ENCODE measurements at places on chromosomes 1 and 21.

DNA sequence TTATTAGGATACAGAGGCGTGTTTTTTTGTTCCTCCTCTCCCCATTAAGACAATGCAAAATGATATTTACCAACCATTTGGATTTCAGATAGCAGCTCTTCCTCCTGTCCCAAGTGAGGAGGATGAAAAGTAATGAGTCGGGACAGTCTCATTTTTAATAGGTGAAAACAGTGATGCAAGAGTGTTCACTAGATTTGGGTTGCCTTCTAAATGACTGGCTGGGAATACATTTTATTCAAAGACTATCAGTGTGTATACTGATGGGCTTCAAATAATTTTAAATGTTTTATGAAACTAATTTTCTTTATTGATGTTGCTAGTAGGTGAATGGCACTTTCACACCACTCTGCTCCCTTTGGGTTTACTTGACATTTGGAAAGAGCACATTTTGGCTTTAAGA is 2.1 kb downstream of the RCOR3 start:
- DNase-seq = no peak

DNA sequence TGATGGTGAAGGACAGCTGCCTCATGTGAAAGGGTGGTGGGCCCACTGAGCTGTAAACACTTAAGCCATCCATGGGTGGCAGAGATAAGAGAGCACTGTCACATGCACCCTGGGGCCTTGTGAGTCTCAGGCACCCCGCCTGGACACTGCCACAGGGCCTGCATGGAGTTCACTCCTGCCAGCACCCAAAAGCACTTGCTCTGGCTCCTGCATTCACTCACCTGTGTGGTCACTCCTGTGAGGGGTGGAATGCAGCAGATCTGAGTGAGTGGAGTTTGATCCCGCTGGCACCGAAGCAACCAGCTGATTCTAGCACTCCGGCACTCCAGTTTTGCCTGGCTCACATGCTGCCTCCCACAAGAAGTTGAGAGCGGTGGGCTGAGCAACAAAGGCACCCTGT is 1142.1 kb upstream of the PRMT6 start:
- DNase-seq = no peak

- no peak for DNase-seq
These were observed 99.8 kb upstream of the HOOK1 start for GRCh38 chr1:59714966-59715365.

DNA sequence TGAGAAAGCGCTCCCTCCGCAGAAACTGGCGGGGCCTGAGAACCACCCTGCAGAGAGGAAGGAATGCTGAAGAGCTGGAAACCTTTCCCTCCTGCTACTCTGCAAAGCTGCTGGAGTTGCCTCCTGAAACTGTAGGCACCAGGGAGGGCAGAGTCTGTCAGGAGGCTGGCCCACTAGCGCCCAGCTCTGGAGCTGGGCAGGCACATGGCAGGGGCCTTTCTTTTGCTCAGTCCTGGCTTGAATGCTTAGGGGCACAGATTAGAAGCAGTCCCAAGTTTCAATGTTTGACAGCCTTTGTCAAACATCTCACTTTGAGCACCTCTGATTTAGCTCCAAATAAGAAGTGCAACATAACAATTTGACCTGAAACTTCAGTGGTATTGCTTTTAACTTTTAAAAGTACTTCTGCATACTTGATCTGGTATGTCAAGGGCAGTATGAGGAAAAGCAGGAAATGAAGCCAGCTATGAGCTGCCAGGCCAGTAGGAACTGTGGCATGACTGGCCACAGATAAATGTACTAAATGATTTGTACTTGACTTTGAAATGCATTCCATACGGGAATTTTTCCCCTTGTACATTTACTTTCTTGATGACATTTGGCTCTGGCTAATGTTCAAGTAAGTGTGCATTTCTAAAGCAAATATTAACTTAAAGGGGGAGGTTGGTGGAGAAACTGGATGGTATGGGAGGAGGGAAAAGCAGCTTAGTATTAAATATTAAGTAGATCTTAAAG is 7.2 kb downstream of the C1orf116 start:
- DNase-seq = no peak

GRCh38 chr1:223133306-223133823 is 9.7 kb downstream of the TLR5 start:
- no peak for DNase-seq

- no peak for DNase-seq
These were observed 40.1 kb downstream of the TRAPPC10 start for GRCh38 chr21:44052071-44052829.

DNA sequence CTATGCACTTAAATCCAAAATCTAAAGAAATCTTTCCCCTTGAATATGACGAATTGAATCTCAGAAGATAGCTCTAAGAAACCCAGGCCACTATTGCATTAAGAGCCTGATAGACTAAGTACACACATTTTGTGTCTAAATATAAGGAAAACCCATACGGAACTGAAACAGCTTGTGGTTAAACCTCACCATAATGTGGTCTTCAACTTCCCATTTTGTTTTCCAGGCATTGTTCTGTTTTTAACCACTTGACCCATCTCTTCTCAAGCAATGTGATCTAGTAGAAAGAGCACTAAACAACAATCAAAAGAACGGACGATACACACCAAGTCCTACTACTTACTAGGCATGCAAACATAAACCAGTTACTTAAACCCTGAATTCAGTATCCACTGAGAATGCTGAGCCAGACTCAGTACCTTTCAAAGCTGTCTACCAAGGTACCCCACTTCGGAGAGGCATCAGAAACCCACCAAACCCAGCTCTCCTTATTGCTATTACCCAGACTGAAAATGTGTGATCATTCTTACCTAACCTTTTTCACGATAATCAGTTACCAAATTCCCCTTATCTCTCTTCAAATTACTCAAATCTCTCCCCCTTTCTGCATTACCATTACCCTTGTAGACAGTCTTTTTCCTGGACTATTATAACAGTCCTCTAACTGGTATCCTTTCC is 12.8 kb downstream of the OTUD7B start:
- DNase-seq = no peak

DNA sequence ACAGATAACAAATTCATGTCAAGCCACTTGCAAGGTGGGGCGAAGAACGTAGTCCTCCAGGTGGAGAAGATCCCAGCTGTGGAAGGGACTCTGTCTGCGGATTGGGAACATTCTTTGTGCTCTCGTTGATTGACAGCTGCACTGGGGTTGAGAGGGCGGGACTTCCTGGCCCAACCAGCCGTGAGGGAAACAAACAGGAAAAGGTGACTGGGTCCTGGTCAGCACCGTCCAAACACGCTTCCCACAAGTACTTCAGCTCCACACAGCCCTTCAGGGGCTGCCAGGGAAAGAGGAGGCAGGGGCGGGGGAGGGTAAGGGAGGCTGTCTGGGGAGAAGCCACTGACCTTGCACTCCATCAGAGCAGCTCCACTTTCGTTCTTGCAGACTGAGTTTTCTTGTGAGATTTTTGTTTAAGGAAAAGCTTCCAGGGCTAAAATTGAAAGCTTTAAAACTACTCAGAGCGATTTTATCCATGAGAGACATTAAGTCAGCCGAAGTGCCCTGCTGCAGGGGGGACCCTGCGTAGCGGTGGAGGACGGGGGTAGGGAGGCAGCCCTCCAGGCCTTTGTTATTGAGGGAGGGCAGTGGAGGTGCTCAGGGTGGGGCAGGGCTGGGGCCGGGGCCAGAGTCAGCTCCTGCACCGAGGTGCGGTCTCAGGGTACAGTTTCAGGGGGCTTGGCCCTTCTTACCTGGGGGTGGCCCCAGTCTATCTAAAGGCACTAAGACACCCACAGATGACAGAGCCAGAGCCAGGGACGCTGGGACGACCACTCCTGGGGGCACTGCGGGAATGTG is 21.6 kb upstream of the STUM start:
- no peak for DNase-seq

- DNase-seq = no peak
These were observed 433.2 kb downstream of the USP25 start for GRCh38 chr21:16162953-16163352.

GRCh38 chr1:45836451-45836850 is 33.0 kb downstream of the MAST2 start:
- DNase-seq = no peak

- no peak for DNase-seq
These were observed 3.9 kb upstream of the ZNF678 start for GRCh38 chr1:227559499-227559898.

DNA sequence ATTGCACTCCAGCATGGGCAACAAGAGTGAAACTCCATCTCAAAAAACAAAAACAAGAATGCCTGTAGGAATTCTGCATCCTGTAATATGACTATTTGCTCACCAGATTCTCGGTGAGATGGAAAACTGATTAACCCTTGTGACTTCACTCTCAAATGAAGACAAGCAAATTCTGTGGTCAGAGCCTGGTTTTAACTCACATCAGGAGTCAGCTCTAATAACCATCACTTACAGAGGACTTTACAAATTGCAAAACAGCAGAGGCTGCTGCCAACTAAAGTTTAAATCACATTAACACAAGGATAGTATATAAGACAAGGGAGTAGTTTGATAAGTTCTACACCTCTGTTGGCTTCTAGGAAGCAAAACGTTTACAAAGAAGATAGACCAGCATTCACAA is 35.7 kb upstream of the FAM163A start:
- DNase-seq = no peak

- DNase-seq = no peak
These were observed 149.1 kb downstream of the FCRL5 start for GRCh38 chr1:157403203-157403602.

DNA sequence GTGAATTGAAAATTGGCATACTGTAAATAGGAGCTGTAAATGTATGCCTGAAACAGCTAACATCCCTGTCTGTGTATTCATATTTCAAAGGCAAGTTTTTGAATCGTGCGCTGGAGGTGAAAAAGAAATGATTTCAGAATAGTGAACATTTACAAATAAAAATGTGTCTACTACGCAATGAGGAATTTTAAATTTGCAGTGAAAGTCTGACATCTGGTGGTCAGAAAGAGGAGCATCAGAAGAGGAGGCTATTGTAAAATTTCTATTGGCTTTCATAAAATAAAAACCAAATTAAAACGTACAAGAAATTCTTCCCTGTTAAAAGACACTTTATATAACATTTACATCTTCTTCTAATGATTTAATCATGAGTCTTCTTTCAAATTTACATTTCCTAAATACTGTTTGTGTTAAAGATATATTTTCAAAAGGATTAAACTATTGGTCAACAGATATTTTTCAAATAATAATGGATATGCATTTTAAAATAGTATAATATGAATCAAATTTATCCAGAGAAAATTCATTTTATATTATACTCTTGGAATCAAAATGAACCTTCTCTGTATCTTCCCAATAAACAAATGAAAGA is 113.7 kb upstream of the RRP15 start:
- DNase-seq = no peak

- DNase-seq = no peak
These were observed 30.3 kb downstream of the INTS7 start for GRCh38 chr1:212004895-212005608.

GRCh38 chr1:164756741-164757140 is 197.8 kb downstream of the PBX1 start:
- DNase-seq = no peak

- DNase-seq = no peak
These were observed 57.3 kb downstream of the MACF1 start for GRCh38 chr1:39261712-39262221.

- no peak for DNase-seq
These were observed 50.4 kb downstream of the RHOU start for GRCh38 chr1:228785366-228786330.

DNA sequence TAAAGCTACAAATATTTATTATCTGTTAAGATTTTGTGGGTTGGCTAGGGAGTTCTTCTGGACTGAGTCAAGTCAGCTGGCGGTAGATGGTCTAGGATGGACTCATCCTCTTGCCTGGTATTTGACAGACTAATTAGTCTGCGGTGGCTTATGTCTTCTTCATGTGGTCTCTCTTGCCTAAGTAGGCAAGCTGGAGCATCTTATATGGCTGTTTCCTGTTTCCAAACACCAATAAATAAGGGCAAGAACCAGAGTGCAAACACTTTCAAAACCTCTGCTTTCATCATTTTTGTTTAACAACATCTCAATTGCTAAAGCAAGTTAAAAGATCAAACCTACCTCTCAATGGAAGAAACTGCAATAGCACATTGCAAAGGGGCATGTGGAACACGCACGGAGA is 484.8 kb downstream of the PTPRC start:
- no peak for DNase-seq

- DNase-seq = no peak
These were observed 87.1 kb downstream of the DAB1 start for GRCh38 chr1:57336793-57337192.

GRCh38 chr1:168834225-168834872 is 105.3 kb upstream of the DPT start:
- no peak for DNase-seq

DNA sequence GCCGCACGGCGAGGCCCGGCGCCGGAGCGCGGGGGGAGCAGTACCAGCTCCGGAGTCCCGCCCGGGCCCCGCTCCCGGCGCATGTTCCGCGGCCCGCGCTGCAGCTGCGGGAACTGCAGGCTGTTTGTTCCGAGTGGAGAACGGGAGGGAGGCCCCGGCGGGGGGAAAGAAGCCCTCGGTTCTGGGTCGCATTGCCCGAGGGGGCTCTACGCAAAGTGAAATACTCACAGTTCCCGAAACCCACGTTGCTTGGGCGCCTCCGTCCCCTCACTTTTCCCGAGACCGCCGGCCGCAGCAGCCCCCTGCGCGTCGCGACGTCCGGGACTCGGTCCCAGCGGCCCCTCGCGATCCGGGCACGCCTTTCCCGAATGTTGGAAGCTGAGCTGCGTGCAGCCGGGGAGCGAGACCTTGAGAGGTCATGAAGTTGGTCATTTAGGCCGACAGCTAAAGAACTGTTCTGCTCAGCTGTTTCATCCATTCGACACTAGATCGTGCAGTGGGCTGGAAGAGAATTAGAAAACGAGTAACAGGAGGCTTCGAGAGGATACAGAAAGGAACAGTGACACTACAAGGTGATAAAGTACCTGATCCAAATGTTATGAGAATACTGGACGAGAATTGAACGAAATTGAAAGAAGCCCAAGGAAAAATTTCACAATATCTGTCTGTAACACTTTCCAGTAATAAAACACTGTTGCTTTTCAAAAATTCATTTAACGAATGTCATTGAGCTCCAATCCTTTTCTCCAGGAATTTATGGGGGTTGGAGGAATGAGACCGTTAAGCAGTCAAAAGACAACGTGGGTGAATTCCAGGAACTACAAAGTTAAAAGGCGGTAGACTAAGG is 657 bp upstream of the LIN9 start:
- DNase-seq = no peak

DNA sequence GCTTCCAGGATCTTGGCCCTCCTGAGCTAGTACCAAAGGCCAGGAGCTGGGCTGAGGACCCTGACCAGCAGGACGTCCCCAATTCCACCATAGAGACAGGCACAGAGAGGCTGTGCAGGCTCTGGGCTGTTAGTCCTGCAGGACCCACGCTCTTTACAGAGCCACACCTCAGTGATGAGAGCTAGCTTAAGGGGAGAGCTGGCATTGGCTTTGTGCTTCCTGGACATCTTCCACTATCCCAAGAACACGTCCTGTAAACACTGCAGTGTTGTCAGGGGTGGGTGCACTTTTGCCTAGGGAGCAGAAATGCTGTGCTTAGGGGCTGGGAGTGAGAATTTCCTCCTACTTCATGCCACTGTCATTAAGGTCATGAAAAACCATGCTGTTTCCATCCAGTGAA is 91.7 kb upstream of the EDN2 start:
- DNase-seq = no peak
